Fibroblast of lung (primary cell): ENCODE measurements at places on chromosomes 6 and 20. TPM values are rescaled to one million over a fixed set of nuclear protein-coding genes. Genes with fewer than 3 reads are reported as not detected.

FILIP1 gene
- total RNA-seq: 0.33 and 0.77 TPM in 2 replicates

TMEM244 gene
- total RNA-seq: not detected in 2 replicates

MAPK13 gene
- 5.4 and 7.6 TPM in 2 replicates for total RNA-seq

ANKRD6 gene
- 2.3 and 3.6 TPM in 2 replicates for total RNA-seq

RSPH9 gene
- total RNA-seq: 1.5 and 1.7 TPM in 2 replicates

CLPSL1 gene
- not detected in 2 replicates for total RNA-seq

SMLR1 gene
- not detected in 2 replicates for total RNA-seq

CHRNA4 gene
- not detected in 2 replicates for total RNA-seq

PTCHD4 gene
- 4.4 and 5.8 TPM in 2 replicates for total RNA-seq

CALHM6 gene
- 0.33 and 1.0 TPM in 2 replicates for total RNA-seq

STX11 gene
- total RNA-seq: 0.26 and 0.33 TPM in 2 replicates

SMPDL3A gene
- 19.8 and 51.4 TPM in 2 replicates for total RNA-seq

ERVFRD-1 gene
- not detected in 2 replicates for total RNA-seq

NTSR1 gene
- total RNA-seq: under 0.01 and 0.33 TPM in 2 replicates

BEND3 gene
- 0.83 and 1.0 TPM in 2 replicates for total RNA-seq

ZNF512B gene
- 6.4 and 8.4 TPM in 2 replicates for total RNA-seq

TRIM10 gene
- total RNA-seq: not detected in 2 replicates

COL19A1 gene
- total RNA-seq: under 0.01 TPM in 1 of 2 replicates, not detected in the other

RTF2 gene
- 86.3 and 100 TPM in 2 replicates for total RNA-seq

TUBB2B gene
- total RNA-seq: 3.8 and 5.1 TPM in 2 replicates

CDSN gene
- not detected in 2 replicates for total RNA-seq

C6orf163 gene
- total RNA-seq: 1.8 and 2.8 TPM in 2 replicates

LMBRD1 gene
- 27.2 and 30.7 TPM in 2 replicates for total RNA-seq

RIMS4 gene
- under 0.01 TPM in 2 replicates for total RNA-seq

NHLRC1 gene
- 3.1 and 3.5 TPM in 2 replicates for total RNA-seq

KCNK15 gene
- 1.8 and 4.1 TPM in 2 replicates for total RNA-seq

SPACA1 gene
- not detected in 2 replicates for total RNA-seq

MUCL3 gene
- not detected in 2 replicates for total RNA-seq

CDS2 gene
- total RNA-seq: 22.1 and 32.7 TPM in 2 replicates

HLA-DRB1 gene
- total RNA-seq: under 0.01 and 0.26 TPM in 2 replicates

IMPG1 gene
- not detected in 2 replicates for total RNA-seq
